ENCODE measurements at places on chromosomes 4 and X.

DNA sequence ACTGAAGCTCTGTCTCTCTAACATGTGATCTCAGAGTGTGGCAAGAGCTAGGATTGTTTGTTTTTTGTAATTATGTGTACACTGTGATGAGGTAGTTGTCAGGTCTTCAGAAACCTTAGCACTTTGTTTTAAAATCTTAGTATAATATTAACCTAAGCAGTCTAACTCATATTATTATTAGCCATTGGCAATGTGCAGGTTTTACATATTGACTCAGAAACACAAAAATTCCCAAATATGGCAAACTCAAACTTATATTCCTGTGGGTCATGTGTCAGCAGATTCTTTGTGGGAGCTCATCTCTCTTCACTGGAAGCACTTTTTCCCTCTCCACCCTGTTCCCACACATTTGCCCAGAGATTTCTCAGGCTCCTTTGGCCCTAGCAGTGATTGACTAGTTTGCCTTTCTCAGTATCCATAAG, 8.2 kb upstream of the PWWP3B start:
- DNase-seq: no peak

- no peak for DNase-seq
These were observed 10.0 kb upstream of the ASMTL start for GRCh38 chrX:1462596-1463251.

DNA sequence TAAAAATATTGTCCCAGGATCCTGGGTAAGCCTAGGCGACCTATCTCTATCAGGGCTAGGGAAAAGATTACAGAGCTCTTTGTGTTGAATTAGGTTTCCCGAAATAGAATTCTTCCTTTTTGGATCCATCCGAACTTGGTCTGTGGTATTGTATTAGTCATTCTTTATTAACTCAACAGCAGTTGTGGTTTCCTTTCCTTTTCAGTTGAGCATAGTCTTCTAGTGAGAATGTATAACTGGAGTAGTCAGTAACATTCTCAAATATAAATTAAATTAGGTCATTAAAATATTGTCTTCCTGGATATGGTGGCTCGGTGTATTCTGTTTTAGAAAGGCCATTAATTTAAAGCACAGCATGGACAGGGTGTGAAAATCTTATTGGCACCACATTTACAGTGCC, 520.4 kb downstream of the NLGN4X start:
- DNase-seq: no peak

GRCh38 chr4:22708961-22709360, 16.2 kb downstream of the GBA3 start:
- no peak for DNase-seq

DNA sequence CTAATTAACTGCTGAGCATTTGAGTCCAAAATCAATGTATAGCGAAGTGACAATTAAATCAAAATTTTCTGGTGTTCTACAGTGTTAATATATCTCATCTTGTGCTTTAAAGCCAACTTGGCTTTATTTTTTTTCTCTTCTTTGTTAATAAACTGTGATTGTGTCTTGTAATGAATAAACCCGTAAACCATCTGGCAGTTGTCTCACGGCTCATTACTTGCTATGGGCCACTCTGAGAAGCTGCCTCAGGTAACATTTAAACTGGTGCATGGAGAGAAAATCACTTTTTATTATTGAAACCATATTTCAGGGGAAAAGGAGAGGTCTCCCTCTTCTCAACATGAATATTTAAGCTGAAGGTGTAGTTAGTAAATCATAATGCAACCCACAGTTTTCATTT, 694.0 kb downstream of the KCTD8 start:
- no peak for DNase-seq
